ENCODE measurements at places on chromosomes 6 and 20. TPM values are rescaled to one million over a fixed set of nuclear protein-coding genes. Genes with fewer than 3 reads are reported as not detected.

EEF1A2 gene
- 0.38 TPM for total RNA-seq

DYNLT2 gene
- 0.58 TPM for total RNA-seq

SLC17A1 gene
- total RNA-seq: not detected

OTOR gene
- not detected for total RNA-seq

GSS gene
- 86.5 TPM for total RNA-seq

LY6G6F gene
- total RNA-seq: not detected

DCDC2 gene
- total RNA-seq: 1.7 TPM

CCR6 gene
- total RNA-seq: not detected

All from regular cardiac myocyte (primary cell).